Osteocyte (in vitro differentiated cells): ENCODE measurements at places on chromosomes 3 and 15. TPM values are rescaled to one million over a fixed set of nuclear protein-coding genes. Genes with fewer than 3 reads are reported as not detected.

DNA sequence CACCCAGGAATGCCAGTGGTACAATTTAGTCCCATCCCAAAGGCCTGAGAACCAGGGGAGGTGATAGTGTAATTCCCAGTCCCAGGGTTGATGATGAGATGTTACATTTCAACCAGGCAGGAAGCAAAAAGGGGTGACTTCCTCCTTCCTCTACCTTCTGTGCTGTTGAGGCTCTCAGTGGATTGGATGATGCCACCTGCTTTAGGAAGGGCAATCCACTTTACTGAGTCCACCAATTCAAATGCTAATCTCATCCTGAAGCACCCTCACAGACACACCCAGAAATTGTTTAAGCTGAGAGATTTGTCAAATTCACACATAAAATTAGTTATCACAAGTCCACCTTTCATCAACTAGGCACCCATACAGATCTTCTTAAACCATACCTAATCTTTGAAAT lies 418.5 kb upstream of the GOLIM4 start:
- DNase-seq = no peak

GRCh38 chr3:20055020-20055775 lies 15.0 kb downstream of the KAT2B start:
- DNase-seq = no peak

DNA sequence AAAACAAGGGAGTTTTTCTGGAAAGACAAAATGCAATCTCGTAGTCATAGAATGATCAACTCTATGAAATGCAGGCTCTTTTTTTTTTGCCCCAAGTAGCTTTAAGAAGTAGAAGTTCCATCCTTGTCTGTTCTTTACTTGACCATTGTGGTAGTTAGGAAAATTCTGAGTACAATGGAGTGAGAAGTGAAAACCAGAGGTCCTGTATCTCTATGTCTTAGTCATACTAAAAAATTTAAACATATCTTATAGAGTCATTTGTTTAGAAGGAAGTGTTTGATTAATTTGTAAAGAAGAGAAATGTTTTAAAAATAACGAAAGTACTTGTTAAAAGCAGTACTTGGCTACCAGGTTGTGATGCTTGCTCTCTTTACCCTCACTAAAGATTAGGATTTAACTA lies 52.4 kb downstream of the PRKCI start:
- DNase-seq = no peak

DNA sequence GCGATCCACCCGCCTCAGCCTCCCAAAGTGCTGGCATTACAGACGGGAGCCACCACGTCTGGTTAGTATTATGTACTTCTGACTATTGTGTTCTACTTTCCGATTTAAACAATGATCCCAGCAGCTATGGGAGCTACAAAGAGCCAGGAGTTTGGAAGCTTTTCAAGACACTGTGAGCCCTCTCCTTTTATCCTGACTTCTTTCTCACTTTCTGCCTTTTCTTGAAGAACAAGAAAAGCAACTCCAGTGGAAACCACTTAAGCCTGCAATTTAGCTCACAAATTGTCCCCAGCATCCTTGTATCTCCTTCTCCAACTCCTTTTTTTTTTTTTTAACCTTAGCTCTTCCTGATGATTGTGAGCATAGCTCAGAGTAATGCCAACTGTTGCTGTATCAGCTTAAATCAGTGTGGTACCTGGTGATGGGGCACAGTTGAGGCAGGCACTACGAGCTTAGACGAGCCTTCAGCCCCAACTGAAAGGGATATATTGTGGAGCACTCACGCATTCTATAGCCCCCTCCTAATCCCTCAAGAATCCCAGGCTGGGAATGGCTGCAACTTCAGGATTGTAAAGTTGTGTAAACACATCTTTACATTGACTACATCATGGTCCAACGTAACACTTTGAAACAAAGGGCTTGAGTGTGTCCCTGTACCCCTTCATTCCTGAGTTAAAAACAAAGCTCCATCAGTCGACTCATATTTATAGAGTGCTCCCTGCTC lies 677.0 kb downstream of the FHIT start:
- DNase-seq = no peak

DNA sequence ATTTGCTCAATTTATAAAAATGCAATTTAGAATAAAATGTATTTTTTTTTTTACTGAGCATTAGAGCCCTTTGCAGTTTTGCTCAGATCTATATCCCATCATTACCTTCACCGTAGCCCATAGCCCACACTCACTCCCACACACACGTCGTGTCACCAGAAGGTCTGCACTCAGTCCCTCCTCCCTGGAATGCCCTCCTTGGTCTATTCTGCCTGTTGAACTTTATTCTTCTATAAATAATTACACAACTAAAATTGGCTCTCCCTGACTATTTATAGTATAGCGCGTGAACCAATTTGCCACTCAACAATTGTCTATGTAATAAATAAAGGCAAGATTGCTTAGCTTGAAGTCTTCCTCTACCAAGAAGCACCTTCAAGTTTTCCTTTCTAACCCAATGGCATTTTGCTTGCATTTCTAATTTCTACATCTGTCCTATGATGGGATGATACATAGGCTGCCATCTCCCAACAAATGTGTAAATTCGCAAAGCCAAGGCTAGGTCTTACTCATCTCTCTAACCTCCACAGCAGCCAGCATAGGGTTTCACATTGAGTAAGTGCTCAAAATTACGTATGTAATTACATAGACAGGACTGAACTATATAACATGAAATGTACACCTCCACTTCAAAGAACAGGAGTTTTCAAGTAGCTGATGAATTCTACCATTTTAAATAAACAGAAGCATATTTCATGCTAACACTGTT lies 172.0 kb upstream of the HES1 start:
- DNase-seq = no peak

Gene STRA6
- total RNA-seq = 23.2 and 25.8 TPM in 2 replicates
